Vagina (tissue), 2 donors: ENCODE measurements at places on chromosomes 4 and X.

DNA sequence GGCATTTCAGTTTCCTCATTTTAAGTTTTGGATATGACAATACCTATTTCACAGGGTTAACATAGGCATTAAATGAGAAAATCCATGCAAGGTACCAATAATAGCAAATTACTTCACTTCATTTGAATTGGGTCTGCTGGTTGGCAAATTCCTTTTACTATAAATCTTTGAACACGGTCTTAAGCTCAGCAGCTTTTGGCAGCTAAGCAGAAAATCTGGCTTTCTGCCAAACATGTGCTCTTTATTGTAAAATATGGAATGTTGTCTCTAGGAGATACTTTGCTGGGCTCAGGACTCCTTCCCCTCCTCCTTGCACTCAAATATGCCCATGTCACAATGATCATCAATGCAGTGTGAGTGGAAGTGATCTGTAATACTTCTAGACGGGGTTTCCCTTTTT lies 16.8 kb upstream of the DMP1 start:
- no peak for DNase-seq

- no peak for DNase-seq
Measured at GRCh38 chrX:148659481-148659880, 159.1 kb downstream of the AFF2 start.

- DNase-seq = no peak
Measured at GRCh38 chr4:141371206-141371605, 150.5 kb downstream of the ZNF330 start.

- DNase-seq = no peak
Measured at GRCh38 chr4:39048311-39048710, 13.7 kb upstream of the KLHL5 start.

DNA sequence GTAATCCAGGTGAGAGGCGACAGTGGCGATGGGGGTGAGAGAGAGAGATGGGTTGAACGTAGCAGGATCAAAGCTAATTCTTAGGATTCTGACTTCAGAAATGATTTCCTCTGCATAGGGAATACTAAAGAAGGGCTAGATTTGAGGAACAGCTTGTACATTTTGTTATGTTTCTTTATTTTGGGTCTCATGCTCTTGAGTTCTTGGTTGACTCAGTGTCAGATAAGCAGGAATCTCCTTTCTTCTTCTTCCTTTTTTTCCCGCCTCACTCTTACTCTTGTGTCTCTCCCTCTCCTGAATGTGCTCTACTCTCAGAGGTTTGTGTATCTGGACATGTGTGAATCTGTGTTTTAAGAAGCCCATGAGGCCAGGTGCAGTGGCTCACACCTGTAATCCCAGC lies 36.4 kb downstream of the FAM193A start:
- DNase-seq = no peak

DNA sequence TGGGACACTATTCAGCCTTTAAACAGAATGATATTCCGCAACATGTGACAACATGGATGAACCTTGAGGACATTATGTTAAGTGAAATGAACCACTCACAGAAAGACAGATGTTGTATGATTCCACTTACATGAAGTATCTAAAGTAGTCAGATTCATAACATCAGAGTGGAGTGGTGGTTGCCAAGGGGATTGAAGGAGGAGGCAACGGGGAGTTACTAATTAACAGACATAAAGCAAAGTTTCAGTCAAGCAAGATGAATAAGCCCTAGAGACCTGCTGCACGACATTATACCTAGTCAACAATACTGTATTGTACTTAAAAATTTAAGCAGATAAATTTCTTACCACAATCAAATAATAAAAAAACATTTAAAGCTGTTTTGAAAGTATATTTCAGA lies 105.0 kb upstream of the NR0B1 start:
- DNase-seq = no peak

DNA sequence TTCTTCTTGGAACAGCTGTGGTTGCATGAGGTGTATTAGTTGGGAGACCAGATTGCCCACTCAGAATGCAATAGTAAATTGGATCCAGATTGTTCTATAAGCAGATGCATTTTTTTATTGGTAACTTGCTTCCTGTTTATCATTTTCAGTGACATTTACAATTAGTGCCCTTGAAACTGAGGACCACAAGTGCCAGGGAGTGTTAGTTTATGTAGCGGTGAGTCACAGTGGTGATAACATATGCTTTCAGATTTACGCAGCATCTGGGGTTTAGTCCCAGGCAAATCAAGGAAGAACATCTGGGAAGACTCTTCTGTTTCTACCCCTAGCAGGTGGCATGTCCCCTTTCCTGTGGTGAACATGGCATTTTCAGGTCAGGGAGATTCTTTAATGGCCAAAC lies 24.1 kb downstream of the FRMPD4 start:
- DNase-seq = no peak

- no peak for DNase-seq
Measured at GRCh38 chr4:175087145-175087544, 169.0 kb downstream of the ADAM29 start.

- DNase-seq = no peak
Measured at GRCh38 chr4:123444290-123444731, 47.7 kb downstream of the SPRY1 start.

- DNase-seq = no peak
Measured at GRCh38 chr4:106583567-106583966, 215.0 kb upstream of the GIMD1 start.

GRCh38 chr4:78560296-78560963 lies 8.9 kb downstream of the ANXA3 start:
- DNase-seq = no peak

- DNase-seq = no peak
Measured at GRCh38 chr4:153209410-153209809, 5.2 kb downstream of the TRIM2 start.

DNA sequence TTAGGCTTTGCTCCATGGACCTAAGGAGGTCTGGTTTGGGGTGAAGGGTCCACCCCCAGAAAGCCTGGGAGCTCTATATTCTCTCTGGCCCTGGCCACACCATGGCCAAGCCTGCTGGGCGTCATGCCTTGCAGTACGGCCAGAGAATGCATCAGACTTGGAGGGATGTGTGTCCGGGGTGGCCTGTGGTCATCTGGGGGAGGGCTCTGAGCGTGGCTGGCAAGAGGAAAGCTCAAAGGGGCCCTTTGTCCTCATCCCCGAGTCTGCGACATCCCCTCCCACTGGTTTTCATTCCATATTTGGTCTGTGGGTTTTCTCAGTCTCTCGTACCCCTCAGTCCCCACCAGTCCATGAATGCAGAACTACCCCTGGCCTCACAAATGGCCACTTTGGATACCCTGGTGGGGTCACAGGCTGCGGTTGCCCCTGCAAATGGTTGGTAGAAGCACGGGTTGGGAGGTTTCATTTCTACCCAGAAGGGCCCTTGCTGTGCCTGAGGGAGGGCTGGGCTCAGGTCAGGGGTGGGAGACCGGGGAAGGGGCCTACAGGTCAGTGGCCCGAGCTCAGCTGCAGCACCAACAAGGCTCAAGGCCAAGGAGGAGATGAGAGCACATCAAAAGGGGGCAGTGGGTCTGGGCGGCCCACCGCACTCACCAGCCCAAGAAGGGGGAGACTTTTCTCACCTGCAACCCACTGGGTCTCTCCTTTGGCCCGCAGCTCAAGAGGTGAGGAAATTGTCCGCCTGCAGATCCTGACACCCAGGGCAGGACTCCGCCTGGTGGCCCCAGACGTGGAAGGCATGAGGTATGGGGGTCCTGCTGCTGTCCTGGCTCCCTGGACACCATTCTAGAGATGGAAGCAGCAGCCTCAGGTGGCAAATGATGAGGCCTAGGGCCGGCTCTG lies 30.2 kb downstream of the ZNF185 start:
- DNase-seq = no peak

DNA sequence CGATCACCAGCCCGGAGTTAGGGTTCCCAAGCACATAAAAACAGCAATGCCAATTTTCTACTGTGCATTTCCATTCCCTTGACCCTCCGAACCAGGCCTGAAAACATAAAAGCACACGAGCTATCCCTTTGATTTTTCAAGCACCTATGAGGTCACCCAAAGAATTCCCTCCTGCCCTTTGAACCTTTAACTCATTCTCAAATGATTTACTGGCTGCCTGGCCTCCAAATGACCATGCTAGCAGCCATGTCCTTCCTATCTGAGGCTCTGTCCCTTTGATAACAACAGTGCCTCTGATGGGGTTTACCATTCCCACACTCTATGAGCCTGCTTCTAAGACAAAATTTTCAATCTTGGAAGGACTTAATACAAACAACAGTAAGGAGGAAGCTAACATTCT lies 15.2 kb downstream of the SHROOM4 start:
- no peak for DNase-seq

DNA sequence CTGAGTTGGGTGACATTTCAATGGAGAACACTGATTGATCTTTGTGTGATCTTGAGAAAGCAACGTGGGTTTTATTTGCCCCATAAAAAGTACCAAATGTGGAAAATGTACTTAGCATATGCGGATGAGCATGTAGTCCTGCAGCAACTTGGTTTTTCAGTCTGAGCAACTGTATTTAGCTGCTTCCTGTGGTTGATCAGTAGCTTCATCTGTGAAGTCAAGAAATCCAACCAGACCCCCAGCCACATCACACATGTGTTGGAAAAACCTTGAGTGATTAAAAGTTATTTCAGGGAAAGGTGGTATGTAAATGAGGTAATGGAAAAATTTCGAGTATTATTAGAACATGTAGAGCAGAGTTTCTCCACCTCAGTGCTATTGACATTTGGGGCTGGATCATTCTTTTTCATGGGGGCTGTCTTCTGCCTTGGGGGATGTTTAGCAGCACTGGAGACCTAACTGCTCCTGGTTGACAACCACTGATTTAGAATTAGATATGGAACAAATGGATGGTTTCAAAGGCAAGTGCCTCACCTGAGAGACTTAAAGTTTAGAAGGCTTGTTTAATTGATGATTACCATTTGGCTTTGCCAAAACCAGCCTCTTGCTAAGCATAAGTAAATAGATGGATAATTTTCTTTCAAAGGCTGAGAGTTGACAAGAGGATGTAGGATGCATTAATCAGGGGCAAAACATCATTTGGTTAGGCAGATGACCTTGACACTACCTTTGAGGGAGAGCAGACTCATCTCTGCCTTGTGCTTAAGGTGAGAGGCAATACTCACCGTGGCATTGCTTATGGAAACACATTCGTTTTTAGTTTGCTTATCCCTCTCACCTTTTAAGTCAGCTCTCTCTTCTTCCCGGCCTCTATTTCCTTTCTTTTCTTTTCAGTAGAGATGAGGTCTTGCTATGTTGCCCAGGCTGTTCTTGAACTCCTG lies 193.0 kb upstream of the RPS6KA3 start:
- no peak for DNase-seq

GRCh38 chr4:4625488-4625887 lies 83.6 kb upstream of the STX18 start:
- DNase-seq = no peak

DNA sequence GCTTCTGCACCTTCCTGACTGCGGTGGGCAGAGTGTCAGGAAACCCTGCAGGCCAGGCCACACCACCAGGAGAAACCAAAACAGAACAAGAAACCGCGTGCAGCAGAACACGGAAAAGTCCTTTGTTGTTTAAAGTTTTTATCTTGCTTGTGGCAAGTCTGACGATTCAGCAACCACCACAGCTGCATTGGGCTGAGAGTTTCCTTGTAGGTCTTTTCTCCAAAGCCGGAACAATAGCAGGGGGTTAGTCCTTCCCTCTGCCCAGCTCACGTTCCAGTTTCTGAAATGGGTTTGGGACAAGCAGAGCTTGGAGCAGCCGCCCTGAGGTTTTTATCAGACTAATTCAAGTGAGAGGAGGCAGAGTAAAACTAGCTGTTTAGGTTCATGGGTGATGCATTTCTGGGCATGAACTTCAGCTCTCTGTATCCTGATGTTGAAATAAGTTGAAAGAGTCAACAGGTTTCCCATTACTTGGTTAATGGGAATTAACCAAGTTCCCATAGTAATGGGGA lies 216.9 kb downstream of the PTTG2 start:
- DNase-seq = no peak

DNA sequence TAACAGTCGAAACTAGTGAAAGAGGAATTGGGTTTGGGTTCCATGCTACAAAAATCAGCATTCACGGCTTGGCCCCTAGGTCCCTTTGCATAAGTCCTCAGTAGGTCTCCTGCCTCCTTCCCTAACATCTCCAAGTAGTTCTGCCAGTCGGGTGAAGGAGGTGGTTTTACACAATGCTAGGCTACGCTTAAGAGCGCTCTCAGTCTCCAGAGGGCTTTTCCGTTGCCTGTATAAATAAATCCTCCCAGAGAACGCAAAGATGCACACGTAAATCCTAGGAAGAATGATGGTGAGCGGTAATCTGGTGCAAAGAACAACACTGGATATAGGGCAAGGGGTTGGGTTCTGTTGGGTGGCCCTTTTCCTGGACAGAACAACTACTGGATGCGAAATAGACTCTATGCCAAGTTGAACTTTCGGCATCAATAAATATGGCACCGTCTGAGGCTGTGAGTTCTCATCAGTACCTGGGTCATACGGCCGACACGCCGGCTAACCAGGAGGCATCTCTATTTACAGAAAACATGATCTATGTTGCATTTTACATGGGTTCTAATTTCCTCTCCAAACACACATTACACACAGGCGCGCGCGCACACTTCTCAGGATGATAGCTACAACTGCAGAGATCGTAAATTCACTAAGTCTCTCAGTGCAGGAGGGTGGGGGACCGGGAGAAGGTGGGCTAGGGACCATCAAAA lies 1.3 kb downstream of the CAMK2D start:
- DNase-seq = no peak

- no peak for DNase-seq
Measured at GRCh38 chrX:116499780-116500179, 37.0 kb upstream of the CT83 start.

DNA sequence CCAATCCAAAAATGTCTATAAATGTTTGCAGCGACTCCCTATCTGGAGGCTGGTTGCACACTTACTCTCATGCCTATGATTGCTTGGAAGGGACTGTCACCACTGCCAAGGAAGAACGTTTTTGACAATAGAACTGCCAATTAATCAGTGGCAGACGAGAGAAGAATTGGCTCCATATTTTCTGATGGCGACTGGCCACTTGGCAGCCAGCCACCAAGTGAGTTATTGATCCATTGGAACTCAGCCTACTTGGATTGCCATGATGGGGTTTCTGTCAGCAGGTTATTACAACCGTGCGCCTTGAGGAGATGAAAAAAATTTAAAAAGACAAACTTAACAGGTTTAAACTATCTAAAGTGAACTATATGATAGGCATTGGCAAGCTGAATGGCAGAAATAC lies 47.4 kb downstream of the LINC00632 start:
- no peak for DNase-seq

DNA sequence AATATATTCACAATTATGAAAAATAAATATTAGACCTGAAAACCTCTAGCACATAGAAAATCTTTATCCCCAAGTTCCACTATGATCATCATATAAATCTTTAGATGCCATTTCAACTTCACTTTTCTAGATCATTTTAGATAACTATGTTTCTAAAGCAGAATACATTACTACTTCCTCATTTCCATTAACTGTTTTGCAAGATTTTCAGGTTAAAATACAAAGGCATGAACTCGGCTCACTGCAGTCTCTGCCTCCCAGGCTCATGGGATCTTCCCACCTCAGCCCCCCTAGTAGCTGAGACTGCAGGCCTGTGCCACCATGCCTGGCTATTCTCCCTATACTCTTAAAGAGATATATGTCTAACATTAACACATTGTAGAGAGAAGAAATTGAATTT lies 1365.9 kb upstream of the AGA start:
- DNase-seq = no peak

GRCh38 chrX:137172317-137172948 lies 138.6 kb upstream of the GPR101 start:
- DNase-seq = no peak

GRCh38 chr4:80294206-80294605 lies 27.7 kb downstream of the FGF5 start:
- no peak for DNase-seq
